GM12865 (cell line): ENCODE measurements at places on chromosomes 3 and 15.

- DNase-seq = no peak
Measured at GRCh38 chr15:51641490-51642130, 19.0 kb upstream of the DMXL2 start.

DNA sequence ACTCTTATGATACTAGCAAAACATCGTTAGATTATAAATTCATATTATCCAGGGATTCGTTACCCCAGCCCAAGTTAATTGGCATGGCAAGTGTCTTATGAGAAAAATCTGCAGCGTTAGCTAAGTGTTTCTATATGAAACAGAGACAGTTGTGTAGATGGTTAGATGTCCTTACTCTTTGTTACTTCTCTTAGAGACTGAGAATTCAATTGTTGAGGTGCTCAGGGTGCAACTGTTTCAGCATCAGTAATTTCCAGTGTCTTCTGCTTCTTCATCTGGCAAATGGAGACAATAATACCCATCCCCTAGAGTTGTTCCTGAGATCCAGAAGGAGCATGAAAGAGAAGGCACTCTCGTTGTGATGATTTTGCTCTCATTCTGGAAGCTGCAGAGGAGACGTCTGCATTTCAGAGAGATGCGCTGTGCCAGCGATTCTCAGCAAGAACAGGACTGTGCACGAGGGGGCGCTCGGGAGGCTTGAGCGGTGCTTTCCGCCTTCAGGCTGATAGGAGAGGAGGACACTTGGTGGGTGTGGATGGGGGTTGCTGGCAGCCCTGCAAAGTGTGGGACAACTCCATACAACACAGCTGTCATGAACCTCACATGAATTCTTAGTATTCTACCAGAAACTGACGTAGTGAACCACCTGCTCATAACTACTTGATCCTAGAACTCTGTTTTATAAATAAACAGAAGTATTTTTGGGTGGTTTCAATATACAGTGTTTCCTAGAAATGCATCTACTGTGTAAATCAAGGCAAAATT is 39.7 kb upstream of the SPSB4 start:
- peak; percentile 67 for DNase-seq

GRCh38 chr3:50125541-50126286 is 29.4 kb upstream of the SEMA3F start:
- no peak for DNase-seq

- DNase-seq = no peak
Measured at GRCh38 chr15:49810720-49811119, 189.9 kb downstream of the DTWD1 start.

GRCh38 chr3:175805825-175806224 is 946.7 kb downstream of the NAALADL2 start:
- DNase-seq = no peak

GRCh38 chr15:73930790-73931281 is 4.6 kb downstream of the LOXL1 start:
- no peak for DNase-seq

- DNase-seq = no peak
Measured at GRCh38 chr15:101028321-101028720, 109.2 kb downstream of the LRRK1 start.

DNA sequence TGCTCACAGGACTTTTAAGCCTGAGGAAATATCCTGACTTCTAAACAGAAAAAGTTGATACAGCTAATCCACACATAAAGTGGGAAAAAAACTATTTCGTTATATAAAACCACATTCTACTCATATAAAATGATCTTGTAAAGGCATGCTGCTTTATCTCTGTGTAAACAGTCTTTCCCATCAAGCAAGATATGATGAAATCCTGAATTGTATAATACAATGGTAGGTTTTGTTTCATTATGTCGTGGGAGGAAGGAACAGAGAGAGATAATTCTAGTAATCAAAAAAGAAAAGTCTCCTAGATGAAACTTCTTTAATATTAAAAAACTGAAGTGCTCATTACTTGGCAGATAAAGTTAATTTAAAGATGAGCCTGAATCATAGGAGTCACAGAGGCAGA is 92.6 kb upstream of the SNTN start:
- no peak for DNase-seq

GRCh38 chr3:108838436-108838835 is 15.8 kb downstream of the TRAT1 start:
- no peak for DNase-seq

DNA sequence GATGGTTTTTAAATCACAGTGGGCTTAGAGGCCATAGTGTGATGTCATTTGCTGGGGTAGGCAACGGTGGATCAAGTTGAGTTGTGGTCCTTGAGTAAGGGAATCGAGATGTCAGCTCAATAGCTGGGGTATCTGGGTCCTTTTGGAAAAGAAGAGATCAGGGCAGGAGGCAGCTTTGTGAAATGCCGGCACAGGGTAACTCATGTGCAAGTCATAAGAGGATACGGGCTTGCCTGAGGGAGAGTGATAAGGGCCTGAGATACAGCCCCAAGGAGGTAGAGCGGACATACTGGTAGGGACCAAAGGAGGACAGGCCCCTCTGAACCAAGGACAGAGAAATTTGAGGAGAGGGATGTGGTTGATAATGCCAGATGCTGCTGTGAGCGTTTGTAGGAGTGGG is 4.2 kb upstream of the FAM131A start:
- no peak for DNase-seq

DNA sequence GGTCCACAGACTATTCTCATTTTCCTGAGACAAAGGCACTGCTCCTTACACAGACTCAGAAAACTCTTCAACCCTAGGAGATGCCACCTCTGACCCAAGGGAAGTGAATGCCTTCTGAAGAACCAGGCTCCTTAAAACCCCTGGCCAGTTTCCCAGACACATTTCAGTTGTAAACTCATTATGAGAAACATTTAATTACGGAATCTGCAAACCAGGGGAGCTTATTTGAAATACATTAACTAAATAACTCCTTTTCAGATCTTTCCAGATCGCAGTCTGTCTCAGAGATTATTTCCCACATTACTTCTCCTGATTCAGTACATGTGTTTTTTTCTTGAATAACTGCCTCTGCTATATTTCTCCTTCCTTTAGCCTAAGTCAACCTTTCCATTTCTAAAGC is 17.6 kb downstream of the MYO5A start:
- DNase-seq = no peak

DNA sequence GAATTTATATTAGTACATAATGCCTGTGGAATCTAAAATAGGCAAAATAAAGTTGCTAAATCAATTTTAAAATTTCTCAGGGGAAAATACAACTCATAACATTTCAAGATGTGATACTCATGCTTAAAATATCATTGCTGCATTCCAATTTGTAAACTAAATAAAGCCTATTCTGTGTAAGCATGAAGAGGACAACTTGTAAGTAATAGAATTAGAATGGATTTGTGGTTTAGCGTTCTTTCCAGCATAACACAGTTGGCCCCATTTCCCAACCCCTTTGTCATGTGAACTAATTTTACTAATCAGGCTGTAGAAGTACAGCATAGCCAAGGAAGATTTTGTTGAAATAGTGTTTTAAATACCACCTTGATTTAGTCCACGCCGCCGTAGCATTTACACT is 437.2 kb downstream of the SI start:
- DNase-seq = no peak

DNA sequence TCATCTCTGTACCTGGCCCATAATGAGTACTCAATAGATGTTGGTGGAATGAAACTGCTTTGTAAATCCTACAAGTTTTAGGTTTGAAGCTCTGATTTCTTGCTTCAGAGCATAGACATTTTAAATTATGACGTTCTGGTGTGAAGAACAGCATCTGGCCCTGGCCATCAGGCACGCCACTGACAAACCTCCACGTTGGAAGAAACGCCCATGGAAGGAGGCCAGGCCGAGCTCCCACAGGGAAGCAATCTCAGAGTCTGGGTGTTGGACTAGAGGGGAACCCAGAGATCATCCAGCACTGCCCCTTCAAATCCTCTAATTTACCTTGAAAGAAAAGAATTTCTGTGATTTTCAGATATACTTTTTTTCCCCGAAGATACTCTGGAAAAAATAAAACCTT is 328.1 kb upstream of the RGMA start:
- DNase-seq = no peak

DNA sequence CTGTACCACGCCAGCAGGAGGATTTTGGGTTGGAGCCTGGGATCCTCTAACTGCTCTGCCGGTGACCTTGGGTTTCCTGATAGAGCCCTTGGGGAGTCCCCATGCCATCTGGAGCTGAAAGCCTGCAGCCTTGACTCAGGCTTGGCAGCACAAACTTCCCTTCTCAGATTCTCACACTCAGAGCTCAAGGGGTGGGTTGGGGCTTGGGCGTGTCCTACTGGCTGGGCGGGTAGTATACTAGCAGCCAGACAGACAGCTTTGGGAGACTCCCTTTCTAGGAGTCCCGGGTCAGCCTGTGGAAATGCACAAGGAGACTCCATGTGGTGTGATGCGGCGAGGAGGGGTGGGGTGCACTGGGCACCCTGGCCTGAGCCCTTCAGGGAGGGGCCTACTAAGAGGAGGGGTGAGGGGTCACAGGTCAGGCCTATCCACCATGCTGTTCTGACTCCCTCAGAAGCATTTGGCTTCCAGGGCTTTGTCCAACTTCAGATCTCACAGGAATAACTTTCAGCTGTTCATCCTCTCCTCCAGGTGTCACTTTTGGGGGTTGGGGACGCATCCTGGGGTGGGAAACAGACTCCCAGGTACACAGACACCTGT is 21.6 kb upstream of the PLXNA1 start:
- peak; percentile 60 for DNase-seq

DNA sequence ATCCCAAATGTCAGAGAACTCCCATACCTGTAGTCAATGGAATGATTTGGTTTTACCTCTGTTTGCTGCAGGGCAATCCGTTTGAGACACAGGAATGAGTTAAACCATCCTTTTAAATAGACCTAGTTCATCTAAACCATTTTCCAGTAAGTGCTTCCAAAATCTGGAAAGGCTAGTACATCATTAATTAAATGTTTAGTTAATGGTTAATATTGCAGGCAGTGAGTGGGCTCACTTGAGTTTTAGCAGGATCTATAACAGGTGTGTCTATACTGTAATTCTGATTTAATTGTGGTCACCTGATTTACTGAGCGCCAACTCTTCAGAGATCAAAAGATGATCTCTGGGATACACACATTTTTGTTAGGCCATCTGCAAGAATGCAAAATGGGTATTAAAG is 353.9 kb upstream of the ROPN1 start:
- no peak for DNase-seq

- no peak for DNase-seq
Measured at GRCh38 chr3:174403831-174404230, 455.3 kb upstream of the NAALADL2 start.

DNA sequence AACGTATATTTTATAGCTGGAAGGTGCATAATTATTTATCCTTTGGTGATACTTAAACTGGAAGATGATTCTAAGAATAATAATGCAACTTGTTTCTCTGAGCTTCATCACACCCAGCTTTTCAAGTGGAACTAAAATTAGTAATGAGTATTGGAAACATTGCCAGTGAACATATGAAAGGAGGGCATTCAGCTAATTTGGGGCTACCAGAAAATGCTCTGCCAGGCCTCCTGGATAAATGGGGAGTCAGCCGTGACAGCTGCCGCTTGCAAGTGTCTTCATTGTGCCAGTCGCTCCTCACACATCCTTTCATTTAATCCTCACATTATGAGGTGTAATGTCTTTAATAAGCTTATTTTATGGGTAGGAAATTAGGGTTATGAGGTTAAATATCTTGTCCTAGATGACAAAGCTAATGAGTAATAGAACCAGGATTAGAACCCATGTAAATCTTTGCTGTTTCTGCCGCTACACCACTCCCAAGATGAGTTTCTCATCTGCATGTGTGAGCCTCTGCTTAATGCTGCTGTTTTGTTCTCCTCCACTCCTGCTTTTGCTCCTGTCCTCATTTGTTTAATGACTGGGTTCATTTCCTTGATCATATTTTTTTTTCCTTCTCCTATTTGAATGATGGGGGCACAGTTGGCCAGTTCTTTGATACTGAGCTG is 155.7 kb downstream of the PLCL2 start:
- no peak for DNase-seq

DNA sequence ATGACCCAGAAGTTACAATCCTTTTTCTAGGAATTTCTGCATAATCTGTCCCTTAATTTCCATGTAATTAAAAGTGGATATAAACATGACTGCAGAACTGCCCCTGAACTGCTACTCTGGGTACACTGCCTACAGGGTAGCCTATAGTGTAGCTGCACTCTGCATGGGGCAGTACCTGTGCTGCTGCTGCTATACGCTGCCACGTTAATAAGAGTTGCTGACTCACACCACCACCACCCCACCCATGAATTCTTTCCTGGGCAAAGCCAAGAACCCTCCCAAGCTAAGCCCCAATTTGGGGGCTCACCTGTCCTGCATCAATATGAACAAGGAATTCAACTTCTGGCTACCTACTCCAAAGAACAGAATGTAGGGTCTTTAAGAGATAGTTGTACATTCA is 13.9 kb downstream of the HDGFL3 start:
- DNase-seq = no peak

- no peak for DNase-seq
Measured at GRCh38 chr3:114452937-114453336, 159.1 kb downstream of the TIGIT start.

DNA sequence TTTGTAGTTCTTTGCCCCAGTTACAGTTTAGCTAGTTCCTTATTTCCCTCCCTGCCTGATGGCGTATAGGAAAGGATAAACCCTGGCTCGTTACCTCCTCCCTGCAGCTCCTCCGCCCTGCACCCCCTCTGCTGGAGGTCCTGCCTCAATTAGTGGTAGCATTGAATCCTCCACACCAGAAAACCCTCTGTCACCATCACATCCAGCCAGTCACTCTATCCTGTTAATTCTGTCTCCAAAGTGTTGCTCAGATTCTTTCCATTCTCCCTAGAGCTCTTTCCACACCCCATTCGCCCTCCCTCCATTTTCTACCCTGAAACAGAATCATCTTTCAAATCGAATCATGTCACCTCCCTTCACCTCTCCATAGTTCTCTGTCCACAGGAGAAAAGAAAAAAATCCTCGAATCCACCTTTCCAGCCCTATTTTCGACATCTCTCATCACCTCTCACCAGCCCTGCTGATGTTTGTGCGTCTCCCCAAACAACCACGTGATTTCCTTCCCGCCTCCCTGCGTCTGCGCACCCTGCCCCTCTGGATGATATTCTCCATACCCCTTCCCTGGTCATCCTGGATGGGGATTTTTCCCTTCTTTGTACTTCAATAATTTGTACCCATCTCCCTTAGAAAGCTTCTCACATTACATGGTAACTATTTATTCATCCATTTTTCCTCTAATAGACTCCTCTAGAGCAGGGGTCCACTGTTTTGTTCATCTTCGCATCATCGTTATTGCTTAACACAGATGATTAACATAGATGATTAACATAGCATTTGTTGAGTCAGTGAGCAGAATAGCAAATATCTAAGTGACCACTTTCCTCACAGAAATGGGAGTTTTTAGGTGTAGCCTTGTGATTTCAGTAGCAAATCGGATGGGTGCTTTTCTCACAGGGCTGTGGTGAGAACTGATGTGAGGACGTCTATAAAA is 37.1 kb downstream of the MAP3K13 start:
- no peak for DNase-seq

GRCh38 chr3:106120356-106120755 is 251.5 kb upstream of the CBLB start:
- no peak for DNase-seq

DNA sequence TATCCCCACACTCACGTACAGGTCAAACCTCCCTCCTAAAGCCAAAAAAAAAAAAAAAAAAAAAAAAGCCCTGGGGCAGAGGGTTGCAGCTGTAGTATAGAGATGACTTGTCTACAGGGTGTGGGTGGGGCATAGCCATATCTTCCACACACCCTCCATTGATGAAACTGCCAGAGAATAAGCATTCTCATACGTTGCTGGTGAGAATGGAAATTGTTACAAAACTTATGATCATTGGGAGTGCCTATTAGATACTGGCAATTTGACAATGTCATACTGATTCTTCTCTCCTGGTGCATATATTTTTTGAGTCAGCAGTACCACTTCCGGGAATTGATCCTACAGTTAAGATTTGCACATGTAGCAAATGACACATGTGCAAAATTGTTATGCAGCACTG is 11.0 kb upstream of the CTNNB1 start:
- DNase-seq = no peak
